Prostate gland (tissue), 2 donors: ENCODE measurements at places on chromosomes 2 and 18. TPM values are rescaled to one million over a fixed set of nuclear protein-coding genes. Genes with fewer than 3 reads are reported as not detected.

DNA sequence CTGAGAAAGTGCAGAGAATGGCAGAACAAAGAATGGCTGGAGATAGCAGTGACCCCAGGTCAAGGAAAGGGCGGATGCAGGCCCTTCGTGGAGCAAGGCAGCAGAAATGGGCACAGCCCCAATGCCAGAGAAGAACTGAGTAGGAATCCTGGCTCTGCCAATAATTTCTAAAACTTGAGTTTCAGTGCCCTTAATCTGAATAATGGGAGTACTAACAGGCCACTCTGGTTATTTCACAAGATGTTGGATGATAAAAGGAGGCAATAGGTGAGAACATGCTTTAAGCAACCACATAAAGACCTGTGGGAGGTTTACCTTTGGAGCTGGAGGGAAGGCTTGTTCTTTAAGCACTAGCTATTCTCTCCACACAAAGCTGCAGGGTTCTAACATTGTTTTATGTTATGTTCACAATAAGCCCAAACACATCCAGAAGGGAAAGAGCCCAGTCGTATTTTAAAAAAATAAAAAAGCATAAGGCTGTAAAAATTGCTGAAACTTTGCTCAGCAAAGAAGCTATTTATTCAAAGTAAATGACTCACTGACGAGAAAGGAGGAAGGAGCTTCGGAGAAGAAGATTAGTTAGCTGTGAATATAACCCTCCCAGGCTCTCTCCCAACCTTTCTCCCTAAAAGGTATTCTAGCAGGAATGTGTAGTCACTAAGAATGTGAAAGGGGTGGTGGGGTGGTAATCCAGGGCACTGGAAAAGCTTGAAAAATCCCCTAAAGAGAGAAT lies 470.2 kb downstream of the TXNL1 start:
- DNase-seq, result peak; percentile 9

DNA sequence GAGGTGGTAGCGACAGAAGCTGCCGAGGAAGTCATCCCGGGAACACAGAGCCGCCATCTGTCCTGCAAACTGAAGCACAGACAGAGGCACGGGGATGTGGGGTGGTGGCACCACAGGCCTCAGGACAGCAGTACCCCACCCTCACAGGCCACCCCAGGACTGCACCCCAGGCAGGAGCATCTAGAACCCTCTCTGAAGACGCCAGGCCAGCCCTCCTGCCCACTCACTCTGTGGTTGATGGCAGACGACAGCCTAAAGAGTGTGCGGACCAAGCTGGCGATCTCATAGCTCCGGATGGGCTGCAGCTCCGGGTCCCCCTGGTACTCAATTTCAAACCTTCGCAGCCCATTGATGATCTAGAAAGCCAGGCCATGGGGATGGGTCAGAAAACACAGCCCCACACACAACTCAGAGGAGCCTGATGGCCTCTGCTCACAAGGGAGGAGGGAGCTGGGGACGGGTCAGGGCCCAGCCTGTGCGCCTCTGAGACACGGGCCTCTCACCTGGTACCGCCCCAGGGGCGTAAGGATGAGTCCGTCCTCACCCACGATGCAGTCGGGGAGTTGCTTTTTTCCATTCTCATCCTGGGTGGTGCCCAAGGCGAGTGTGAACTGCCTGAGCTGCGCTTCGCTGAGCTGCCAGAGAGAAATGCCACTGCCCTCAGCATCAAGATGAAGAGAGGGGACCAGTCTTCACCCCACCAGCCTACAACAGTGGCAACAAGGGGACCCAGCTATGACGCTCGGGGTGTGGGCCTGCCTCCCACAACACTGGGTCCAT lies 8.1 kb upstream of the CCDC74B start:
- DNase-seq, result no peak

CDCA7 gene
- total RNA-seq, result 9.5 TPM

DNA sequence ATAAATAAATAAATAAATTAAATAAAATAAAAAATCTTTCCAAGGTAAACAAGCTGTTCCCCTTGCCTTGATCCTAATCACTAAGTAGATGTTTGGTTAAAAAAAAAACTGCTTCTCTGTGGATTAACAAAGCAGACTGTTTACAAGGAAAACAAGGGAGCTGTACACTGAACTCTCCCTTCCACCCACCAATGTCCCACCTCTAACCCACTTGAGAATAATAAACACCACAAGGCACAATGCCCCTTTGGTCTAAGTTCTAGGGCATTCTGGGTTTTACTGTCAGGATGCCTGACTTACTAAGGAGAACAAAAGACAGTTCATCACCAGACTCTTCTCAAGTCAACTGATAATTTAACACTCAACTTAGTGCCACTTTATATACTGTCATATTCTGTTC lies 83.5 kb downstream of the NCKAP1 start:
- DNase-seq, result no peak

SERPINB4 gene
- 0.51 TPM for total RNA-seq

DNA sequence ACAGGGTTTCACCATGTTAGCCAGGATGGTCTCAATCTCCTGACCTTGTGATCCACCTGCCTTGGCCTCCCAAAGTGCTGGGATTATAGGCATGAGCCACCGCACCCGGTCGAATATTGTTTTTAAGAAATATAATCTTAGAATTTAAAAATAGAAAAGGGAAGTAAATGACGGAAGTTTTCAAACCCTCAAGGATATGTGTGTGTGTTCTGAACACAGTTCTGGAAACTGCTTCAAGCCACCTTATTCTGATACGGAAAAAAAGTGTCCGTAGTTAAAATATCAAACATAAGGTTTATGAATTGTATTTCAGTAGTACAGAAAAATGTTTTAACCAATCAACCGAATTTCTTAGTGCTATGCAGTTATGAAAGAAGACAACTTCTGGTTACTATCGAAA lies 115.9 kb downstream of the UPP2 start:
- no peak for DNase-seq
